ENCODE measurements at places on chromosomes 5 and 9.

DNA sequence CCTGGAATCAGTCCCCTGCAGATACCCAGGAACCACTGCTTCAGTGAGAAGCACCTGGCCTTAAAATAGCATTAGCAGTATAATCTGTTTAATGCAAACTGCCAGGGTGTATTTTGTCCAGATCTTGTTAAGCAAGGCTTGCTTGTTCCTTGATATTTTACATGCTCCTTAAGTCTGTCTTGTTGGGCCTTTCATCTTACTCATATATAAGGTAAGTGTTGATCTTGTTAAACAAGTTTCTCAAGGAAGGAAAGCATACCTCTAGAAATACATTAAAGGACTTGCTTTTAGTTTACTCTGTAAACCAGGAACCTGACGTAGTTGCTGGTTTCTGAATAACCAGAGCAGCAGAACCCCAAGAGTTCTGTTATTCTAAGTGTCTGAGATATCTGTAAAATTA is 13.7 kb downstream of the HSPA4 start:
- no peak for DNase-seq

- DNase-seq, result no peak
Measured at GRCh38 chr5:41656597-41656996, 146.2 kb upstream of the PLCXD3 start.

- no peak for DNase-seq
Measured at GRCh38 chr5:99644822-99645221, 716.0 kb upstream of the CHD1 start.

DNA sequence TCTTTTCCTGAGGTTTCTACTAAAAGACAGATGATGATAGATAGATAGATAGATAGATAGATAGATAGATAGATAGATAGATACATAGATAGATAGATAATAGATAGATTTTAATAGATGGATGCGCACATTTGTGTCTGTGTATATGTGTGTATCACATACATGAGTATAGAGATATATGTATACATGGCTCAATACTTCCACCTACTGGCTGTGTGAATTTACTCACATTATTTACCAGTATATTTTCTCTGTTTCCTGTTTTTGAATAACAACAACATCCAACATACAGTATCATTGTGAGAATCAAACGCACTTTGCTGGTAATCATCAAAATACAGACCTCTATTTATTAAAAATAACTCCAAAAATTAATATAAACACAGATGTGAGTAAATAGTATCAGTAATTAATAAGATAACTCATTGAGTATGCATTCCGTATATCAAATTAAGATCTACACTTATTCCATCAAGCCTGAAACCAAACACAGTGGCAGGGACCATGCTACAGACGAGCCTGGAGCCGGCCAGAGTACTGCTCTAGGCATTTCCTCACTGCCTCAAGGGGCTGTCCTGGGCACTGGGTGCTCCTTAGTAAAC is 338.0 kb downstream of the SEMA5A start:
- no peak for DNase-seq

Data from stimulated activated CD4-positive, alpha-beta T cell treated with anti-CD3 and anti-CD28 coated beads, Interleukin-4, amount 100 ng/mL, for 4 hours (primary cell).